Left lung (tissue), 14 donors: ENCODE measurements at places on chromosomes 4 and X.
A peak's percentile ranks its signal among the peaks of the same experiment; 100 is the strongest.

GRCh38 chr4:140427919-140428471, 547 bp upstream of the CLGN start:
- peak overlapping the region; percentile 54 for H3K4me3 ChIP-seq
- peaks cover 17% of the 10 kb centered on the region for H3K4me1 ChIP-seq
- no peaks in the 10 kb centered on the region for H3K36me3 ChIP-seq

DNA sequence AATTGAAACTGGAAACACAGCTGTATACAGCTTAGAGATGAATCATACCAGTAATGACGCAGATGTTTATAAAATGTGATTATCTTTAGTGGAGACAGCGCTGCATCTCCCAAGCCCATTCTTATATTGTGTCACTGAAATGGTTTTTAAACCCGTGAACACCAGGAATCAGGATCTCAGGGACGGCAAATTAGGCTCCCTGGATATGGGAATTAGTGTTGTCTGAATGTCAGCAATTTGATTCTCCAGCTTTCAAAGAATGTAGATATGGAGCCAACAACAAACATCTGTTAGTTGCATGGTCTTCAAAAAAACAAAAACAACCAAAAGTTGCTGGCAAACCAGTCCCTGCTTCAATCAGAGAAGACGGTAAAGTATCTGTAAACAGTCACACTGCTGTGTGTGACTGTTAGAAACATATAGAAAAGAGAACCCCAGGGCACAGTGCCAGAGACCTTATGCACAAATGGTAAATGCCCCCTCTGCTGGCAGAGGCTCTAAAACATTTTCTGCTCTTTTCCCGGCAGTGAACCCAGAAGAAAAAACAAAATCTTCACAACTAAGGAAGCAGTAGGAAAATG, 351.9 kb upstream of the FTHL17 start:
- H3K36me3 ChIP-seq, result no peaks in the 10 kb centered on the region
- H3K4me1 ChIP-seq, result no peaks in the 10 kb centered on the region
- H3K27me3 ChIP-seq, result no peaks in the 10 kb centered on the region
- no peak overlapping the region for H3K27ac ChIP-seq
- no peak overlapping the region for H3K4me3 ChIP-seq
- DNase-seq, result peak; percentile 55

- no peaks in the 10 kb centered on the region for H3K36me3 ChIP-seq
- no peaks in the 10 kb centered on the region for H3K27me3 ChIP-seq
- no peak for DNase-seq
Measured at GRCh38 chr4:56345458-56345857, 41.8 kb downstream of the AASDH start.

DNA sequence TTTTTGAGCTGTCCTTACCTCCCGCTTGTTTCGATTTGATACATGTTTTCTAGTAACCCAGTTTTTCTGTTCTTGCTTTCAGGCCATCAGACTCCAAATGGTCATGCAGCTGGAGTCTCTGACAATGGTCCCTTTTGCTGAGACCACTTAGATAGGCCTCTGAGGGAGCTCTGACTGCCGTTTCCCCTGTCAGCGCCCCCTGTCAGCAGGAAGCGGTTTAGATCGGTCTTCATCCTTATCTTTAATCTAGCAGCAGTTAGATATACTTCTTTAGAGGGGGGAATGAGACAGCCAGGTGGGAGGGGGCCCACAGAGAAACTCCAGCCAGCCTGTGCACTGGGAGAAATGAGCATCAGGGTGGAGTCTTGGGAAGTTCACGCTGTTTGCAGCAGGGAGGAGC, 457.9 kb downstream of the GPAT3 start:
- no peaks in the 10 kb centered on the region for H3K27me3 ChIP-seq
- H3K36me3 ChIP-seq, result no peaks in the 10 kb centered on the region
- no peak for DNase-seq
- no peaks in the 10 kb centered on the region for H3K4me1 ChIP-seq

- H3K4me3 ChIP-seq, result no peak overlapping the region
- H3K36me3 ChIP-seq, result no peaks in the 10 kb centered on the region
- no peaks in the 10 kb centered on the region for H3K27me3 ChIP-seq
- DNase-seq, result no peak
- peaks cover 50% of the 10 kb centered on the region for H3K4me1 ChIP-seq
- H3K27ac ChIP-seq, result peak overlapping the region; percentile 79
Measured at GRCh38 chr4:140096921-140097320, 57.1 kb downstream of the MAML3 start.

DNA sequence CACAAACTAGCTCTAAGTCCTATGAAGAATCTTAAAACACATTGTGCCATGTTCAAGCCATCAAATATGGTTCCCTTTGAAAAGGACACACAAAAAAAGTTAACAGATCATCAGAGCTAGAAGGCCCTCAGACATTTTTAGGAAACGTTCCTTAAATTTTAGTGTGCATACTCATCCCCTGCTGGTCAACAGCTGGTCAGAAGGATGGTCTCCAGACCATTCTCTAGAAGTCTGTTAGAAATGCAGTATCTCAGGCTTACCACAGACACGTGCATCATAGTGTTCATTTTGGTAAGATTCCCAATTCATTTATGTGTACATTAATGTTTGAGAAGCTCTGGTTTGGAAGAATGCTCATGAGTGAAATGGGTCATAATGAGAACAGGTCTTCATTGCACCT, 523.1 kb downstream of the INPP4B start:
- no peaks in the 10 kb centered on the region for H3K27me3 ChIP-seq
- H3K36me3 ChIP-seq, result no peaks in the 10 kb centered on the region
- no peak overlapping the region for H3K27ac ChIP-seq
- DNase-seq, result no peak
- H3K4me1 ChIP-seq, result no peaks in the 10 kb centered on the region
